ENCODE measurements at places on chromosomes 1 and 21.

DNA sequence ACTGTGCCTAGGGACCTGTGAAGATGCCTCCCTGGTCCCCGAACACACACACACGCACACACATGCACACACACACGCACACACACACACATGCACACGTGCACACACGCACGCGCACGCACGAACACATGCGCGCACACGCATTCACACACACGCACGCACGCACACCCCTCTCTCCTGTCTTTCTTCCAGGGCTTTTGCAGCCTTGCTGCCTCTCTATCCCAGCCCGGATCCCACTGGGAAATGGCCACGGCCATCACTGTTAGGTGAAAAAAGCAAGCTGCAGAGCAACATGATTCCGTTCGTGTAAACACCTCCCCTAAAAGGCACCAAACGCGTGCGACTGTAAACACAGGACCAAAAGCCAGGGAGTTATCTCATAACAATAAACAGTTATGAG lies 39.7 kb downstream of the NKAIN1 start:
- DNase-seq = peak; percentile 77

- DNase-seq = no peak
Measured at GRCh38 chr1:210801501-210801900, 332.4 kb downstream of the KCNH1 start.

GRCh38 chr1:47378147-47378546 lies 37.9 kb upstream of the FOXE3 start:
- DNase-seq = no peak

GRCh38 chr1:180165509-180166435 lies 11.1 kb downstream of the QSOX1 start:
- DNase-seq = no peak

GRCh38 chr1:38527373-38527966 lies 332.1 kb downstream of the RRAGC start:
- DNase-seq = no peak

GRCh38 chr1:179322557-179322956 lies 29.0 kb downstream of the SOAT1 start:
- no peak for DNase-seq

- no peak for DNase-seq
Measured at GRCh38 chr1:97909266-97909665, 11.6 kb downstream of the DPYD start.

DNA sequence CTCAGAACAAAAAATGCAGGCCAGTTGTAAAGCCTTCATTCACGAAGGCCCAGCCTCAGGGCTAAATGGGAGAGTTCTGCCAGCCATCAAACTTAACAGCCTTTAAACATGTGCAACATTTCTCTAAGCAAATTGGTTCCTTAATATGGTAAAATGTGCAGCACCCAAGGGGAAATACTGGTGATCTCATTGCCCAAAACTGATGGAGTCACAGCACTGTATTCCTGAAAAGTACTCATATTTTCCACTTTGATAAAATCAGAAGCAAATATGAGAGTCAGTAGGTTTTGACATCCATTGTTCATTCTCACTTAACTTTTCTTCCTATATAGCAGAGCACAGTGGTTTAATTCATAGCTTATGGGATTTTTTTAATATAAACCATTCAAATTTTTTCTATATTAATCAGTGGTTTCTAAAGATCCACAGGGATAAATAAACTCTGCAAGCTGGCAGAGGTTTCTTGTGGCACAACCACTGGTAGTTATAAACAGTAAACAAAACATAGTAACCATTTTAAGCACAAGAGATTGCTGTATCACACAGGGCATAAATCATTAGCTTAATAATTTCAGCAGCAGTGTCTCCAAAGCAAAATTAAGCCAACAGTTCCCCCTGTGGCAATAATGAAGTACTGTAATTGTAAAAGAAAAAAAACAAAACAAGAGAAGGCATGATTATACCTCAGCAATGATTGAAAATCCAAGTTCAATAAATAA lies 106.9 kb upstream of the LYPLAL1 start:
- DNase-seq = no peak

DNA sequence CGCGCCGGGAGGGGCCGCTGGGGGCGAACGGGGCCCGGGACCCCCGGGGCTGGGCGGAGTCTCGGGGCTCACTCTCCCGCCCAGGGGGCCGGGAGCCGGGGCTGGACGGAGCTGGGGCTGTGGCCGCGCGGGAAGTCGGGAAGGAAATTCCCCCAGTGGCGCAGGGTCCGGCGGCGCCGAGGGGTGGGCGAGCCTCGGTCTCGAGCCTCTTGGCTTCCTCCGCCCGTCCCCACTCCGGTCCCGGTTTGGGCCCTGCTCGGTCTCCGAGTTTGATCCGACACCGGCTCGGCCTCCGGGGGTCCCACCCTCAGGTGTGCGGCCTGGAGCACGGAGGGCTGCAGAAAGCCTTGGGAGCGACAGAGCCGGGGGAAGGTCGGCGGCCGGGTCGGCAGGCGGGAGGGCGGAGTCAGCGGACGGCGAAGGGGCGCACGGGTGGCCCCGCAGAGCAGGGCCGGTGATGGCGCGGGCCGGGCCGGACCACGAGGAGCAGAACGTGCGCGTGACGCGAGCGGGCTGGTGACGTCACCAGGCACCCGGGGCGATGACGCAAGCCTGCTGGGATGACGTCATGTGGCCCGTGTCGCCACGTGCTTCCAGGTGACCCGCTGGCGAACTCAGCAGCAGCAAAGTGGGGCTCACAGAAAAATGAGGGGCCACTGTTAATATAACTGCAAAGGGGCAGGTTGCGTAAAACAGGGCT lies 610 bp upstream of the HES4 start:
- peak; percentile 90 for DNase-seq

GRCh38 chr1:66400660-66401059 lies 133.3 kb upstream of the SGIP1 start:
- DNase-seq = no peak

DNA sequence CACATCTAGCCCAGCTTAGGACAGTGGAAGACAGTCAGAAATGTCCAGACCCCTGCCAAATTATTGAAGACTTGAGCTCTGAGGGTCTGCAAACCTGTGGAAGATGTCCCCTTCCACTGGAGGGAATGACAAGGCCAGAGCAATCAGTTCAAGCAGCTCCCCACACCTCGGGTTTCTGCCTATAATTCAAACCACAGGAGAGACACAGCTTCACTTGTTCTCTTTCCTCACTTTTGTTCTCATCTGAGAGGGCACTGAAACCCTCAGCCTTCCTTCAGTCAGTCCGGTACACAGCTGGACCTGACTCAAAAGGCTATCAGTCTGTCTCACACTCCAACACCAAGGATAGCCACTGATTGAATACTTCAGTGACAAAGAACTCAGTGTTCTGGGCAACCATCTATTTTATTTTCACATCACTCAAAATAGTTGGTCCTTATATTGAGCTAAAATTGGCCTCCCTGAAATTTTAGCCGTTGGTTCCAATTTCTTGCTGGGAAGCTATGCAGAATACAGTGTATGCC lies 70.1 kb downstream of the TENT5C start:
- no peak for DNase-seq

DNA sequence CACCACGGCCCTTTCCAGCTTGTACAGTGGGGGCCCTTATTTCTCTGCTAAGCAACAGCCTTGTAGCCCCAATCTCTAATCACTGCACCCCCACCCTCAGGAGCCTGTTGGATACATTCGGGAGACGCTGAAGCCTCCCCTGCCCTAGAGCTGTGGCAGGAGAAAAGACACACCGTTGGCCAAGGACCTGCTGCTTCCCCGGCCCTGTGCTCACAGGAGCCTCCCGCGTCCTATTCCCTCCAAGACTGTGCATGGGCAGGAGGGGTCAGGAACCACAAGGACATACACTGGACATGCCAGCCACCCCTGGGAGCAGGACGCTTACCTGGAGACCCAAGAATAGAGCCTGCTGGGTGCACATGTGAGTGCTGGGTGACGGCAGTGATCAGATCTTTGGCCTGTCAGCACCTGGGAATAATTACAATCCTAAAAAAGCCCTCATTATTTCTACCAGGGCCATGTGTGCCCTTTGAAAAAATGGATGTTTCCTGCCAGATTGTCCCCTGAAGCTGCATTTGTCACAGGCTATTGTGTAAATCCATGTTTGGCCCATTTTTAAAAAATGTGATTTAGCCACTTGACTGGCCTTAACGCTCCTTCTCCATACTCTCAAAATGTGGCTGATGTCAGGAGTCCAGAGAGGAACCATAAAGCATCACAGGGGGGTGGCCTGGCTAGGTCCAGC lies 590.6 kb downstream of the MATN1 start:
- DNase-seq = no peak

GRCh38 chr1:118338936-118339335 lies 153.9 kb upstream of the SPAG17 start:
- no peak for DNase-seq

DNA sequence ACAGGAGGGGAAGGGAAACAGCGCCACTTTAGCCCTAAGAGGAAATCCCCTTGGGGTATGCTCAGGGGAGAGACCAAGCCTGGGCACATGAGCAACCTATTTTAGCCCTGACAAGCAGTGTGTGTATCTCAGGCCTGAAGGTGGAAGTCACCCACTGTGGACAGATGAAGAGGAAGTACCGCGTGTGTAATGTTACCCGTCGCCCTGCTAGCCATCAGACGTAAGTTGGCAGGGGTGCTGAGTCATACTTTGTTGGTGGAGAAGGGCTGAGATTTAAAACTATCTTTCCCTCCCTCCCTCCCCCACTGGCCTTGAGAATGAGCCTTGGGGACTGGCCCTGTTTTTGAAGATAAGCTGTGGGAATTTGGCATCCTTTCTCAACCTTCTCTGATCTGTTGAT lies 11.2 kb downstream of the AGO1 start:
- no peak for DNase-seq

GRCh38 chr1:53521924-53522552 lies 62.8 kb downstream of the DMRTB1 start:
- DNase-seq = no peak

- DNase-seq = no peak
Measured at GRCh38 chr1:8846263-8846662, 28.8 kb upstream of the RERE start.

GRCh38 chr1:27971674-27972073 lies 11.9 kb downstream of the XKR8 start:
- DNase-seq = no peak

- DNase-seq = no peak
Measured at GRCh38 chr21:35343046-35343819, 294.1 kb upstream of the RUNX1 start.

GRCh38 chr1:184189361-184189760 lies 137.8 kb downstream of the TSEN15 start:
- no peak for DNase-seq

- no peak for DNase-seq
Measured at GRCh38 chr1:48784301-48784700, 7.6 kb upstream of the BEND5 start.

DNA sequence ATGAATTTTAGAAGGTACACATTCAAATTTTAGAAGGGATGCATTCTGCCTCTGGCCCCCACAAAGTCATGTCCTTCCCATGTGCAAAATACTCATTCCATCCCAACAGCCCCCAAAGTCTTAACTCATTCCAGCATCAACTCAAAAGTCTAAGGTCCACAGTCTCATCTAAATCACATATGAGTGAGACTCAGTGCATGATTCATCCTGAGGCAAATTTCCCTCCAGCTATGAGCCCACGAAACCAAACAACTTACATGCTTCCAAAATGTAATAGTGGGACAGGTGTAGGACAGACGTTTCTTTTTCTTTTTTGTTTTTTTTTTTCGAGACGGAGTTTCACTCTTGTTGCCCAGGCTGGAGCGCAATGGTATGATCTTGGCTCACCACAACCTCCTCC lies 12.5 kb upstream of the WNT2B start:
- no peak for DNase-seq

GRCh38 chr1:229325853-229326487 lies 16.9 kb downstream of the CCSAP start:
- no peak for DNase-seq

DNA sequence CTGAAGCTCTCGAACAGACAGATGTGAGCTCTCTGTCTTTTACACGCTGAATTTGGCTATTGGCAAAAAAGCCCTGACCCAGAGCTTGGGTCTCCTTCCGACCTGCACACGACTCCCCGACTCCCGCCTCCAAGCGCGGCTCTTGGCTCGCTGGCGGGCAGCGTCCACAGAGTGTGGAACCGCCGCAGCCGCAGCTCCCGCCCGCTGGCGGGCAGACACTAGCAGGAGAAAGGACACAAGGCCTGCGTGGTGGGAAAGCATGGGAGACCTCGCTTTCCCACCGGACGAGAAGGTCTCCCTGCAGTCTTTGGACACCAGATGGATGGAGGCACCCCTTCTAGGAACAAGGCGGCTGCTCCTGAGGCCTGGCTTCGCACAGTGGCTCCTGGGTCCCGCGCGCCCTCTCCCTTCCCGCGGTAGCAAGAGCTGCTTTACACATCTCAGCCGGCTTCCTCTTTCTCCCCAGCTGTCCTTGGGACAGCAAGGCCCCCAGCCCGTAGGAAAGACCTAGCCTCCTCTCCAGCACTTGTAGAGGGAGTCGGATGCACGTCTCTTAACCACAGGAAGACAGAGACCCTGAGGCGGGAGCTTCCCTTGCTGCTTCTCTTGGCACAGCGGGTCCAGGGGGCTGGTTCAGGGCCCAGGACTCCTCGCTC lies 92.1 kb downstream of the PRKAB2 start:
- peak; percentile 52 for DNase-seq

GRCh38 chr1:196143602-196144342 lies 464.5 kb downstream of the KCNT2 start:
- DNase-seq = no peak

- no peak for DNase-seq
Measured at GRCh38 chr1:10380594-10381275, 18.1 kb upstream of the PGD start.

DNA sequence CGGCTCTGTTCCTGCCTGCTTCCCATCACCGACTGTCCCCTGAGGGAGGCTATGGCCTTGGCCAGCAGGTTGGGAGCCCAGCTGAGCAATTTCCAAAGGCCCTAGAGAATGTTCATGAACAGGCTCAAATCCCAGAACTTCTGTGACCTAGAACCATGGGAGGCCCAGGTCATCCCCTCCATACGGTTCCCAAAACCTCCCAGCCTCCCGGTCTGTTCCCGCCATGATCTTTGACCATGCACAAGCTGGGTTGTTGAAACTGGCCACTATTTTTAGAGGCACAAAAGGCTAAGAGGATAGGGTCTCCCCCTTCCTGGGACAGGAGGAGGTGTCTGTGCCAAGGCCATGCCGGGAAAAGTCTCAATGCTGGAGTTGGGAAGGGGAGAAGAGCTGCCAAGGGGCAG lies 27.5 kb downstream of the EPHA2 start:
- DNase-seq = no peak

- peak; percentile 59 for DNase-seq
Measured at GRCh38 chr1:65467536-65467935, 47.1 kb downstream of the LEPR start.

DNA sequence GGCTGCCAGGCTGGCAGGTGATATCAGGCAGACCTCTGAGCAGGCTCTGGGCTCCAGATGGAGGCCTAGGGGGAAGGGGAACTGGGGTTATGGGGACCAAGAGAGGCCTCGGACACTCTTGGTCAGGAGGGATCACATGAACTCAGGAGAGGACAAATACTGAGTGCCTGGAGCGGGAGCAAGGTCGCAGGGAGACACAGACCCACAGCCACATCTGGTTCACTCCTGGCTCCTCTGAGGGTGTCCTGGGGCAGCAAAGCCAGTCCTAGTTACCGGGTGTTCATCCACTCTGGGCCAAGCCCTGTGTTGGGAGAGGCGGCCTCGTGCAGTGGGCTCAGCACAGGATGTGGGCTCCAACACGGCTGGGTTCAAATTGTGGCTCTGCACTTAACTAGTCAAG lies 239.0 kb downstream of the PTPRU start:
- no peak for DNase-seq

Measured in glutamatergic neuron (in vitro differentiated cells).